CD8-positive, alpha-beta T cell (primary cell): ENCODE measurements at places on chromosomes 13 and 19.

- DNase-seq = no peak
Observed at GRCh38 chr13:95245071-95245470, 56.2 kb downstream of the ABCC4 start.

- no peak for DNase-seq
Observed at GRCh38 chr13:114164681-114165429, 14.2 kb upstream of the CFAP97D2 start.

DNA sequence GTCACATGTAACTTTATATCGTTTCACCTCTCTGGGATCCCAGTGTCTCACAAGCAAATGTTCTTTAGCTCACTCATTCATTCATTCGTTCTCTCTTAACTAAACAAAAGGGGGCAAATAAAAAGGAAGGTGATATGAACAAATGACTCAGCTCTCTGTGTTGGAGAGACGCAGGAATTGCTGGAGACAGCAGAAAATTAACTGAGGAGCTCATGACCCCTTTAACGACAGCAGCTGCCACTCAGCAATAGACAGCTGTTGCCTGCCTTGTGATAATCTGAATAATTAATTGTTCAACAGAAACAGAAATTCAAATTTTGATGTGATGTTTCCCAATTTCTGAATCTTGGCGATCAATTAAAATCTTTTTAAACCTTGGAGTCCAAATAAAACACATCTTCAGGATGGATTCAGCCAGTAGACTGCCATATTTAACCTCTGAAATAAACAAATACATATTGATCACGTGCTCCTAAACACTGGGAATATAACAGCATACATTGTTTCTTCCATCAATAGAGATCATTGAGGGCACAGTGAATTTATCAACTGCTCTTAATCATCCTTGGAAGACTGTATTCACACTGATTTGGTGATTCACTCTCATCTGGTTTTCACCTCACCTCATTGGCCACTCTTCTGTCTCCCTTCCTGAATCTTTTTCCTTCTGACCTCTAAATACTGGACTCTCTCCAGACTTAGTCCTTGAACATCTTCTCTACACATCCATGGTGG lies 63.3 kb downstream of the MBNL2 start:
- DNase-seq = no peak

- DNase-seq = no peak
Observed at GRCh38 chr13:48680756-48681392, 27.1 kb downstream of the CYSLTR2 start.

- DNase-seq = peak; percentile 17
Observed at GRCh38 chr19:3250675-3251074, 26.2 kb downstream of the CELF5 start.

DNA sequence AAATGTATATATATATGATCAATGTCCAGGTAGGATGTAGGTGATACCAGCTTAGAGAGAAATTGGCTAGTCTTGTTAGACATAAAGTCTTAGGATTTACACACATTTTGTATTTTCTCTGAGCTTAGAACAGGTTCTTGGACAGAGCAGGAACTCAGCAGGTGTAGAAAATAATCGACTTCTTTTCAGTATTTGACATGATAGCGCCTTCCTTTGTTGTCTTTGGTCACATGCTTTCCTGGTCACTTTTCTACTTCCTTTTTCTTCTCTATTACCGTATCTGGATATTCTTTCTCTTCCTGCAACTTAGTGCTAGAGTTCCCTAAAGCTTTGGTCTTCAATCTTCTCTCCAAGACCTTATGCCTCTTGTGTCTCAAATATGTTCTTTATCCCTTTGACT lies 107.4 kb downstream of the LRCH1 start:
- DNase-seq = no peak

DNA sequence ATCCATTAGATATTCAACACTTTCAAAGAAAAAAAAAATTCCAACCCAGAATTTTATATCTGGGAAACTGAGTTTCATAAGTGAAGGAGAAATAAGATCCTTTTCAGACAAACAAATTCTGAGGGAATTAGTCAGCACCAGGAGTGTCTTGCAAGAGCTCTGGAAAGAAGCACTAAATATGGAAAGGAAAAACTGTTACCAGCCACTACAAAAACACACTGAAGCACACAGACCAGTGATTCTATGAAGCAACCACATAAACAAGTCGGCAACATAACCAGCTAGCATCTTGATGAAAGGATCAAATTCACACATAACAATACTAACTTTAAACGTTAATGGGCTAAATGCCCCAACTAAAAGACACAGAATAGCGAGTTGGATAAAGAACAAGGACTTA lies 368.4 kb upstream of the MIR17HG start:
- no peak for DNase-seq

DNA sequence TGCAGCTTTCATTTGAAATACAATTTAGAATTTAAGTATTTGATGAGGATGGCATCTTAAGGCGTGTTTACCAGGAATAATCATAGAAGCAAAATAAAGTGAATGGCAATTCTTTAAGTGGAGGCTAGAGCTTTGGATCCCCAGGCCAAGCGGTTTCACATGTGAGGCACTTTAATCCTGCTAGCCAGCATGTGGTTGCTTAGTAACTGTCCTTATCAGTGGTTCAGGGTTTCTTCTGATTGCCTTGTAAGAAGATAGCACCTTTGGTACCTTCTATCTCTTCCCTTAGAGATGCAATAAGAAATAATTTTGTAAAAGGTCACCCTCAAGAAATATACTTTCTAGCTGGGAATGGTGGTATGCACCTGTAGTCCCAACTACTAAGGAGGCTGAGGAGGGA lies 38.9 kb upstream of the SERP2 start:
- no peak for DNase-seq

GRCh38 chr19:9934132-9934950 lies 2.0 kb downstream of the OLFM2 start:
- DNase-seq = peak; percentile 90

DNA sequence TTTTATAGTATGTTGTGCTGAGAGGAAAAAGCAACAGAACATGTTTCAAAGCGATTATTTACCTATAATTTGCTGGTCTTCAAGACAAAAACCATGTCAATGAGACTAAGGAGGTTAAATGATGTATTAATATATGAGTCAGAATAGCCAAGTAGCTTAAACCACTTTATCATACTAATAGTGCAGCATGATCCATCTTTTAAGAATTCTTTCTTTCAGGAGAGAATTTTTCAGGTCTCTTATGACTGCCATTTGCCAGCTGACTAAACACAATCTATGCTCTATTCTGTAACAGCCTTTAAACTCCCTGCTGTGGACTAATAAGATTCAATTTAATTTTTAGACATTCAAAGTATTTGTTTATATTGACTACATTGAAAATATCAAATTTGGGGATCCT lies 93.7 kb downstream of the TRPC4 start:
- no peak for DNase-seq

DNA sequence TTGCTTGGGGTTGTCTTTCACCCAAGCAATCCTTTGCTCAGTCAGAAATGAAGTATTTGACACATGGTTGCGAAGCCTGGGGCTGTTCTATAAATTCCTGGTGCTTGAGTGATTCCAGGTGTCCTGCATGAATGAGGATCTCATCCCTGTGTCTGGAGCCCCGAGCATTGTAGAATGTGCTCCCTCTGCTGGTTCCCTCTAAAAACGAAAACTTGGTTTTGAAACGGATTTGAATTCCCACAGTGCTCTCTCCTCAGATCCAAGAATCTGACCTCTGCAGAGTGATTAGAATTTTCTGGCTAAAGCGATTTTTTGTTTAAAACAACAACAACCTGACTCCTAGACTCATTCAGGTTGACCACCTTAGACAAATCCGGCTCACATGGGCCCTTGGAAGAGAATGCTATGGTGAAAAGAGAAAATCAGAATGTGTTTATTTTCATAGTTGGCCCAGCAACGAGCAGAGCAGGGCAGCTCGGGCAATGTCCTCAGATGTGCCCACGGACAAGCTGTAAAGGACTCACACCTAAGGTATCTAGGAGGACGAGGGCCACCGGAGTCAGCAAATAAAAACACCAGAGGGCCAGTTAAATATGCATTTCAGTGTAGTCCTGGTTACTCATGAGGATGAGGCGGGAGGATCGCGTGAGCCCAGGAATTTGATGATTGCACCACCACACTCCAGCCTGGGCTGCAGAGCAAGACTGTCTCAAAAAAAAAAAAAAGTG lies 8.7 kb upstream of the ATP12A start:
- DNase-seq = no peak

DNA sequence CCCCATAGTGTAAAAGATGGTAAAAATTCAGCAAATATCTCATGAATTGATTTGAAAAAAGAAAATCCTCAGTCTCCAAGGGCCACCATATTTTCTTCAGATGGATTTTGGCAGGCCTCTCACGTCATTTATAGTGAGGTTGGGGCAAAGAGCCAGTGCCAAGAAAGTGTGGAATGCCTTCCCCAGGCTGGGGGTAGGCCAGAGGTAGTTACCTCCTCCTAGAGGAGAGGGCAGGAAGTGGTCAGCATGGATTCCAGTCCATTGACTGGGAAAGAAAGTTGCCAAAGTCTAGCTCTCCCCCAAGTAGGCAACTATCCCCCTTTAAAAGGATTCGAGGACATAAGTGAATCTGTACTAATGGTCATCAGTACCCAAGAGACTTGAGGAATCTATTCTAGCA lies 68.4 kb upstream of the KCTD4 start:
- no peak for DNase-seq

DNA sequence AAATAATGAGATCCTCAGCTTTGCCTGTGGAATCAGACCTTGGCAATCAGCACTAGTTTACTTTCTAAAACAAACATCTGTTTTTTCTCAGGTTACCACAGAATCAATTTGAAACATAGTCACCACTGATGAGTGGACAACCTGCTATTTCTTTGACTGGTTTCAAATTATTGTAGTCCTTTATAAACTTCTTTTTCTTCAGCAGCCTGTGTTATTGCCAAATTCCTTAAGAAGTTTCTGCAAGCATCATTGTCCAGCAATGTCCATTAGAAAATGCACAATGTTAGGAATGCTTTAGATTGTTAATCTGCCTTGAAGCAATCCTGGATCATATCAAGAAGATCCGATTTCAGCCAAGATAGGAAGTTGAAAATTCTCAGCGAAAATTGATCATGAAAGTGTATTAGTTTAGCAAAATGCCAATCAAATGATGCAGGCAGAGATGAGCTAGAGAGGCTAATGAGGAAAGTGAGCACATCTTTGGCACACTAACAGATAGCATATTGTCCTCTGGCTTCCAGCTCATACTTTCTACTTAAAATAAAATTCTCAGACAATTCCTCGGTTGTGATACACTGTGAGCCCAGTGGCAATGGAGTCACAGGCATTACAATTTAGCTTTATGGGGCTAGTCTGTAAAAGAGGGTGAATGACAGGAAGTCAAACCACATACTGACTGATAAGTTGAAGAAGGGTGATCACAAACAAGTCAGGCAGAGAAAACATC lies 270.6 kb downstream of the SLITRK6 start:
- no peak for DNase-seq

DNA sequence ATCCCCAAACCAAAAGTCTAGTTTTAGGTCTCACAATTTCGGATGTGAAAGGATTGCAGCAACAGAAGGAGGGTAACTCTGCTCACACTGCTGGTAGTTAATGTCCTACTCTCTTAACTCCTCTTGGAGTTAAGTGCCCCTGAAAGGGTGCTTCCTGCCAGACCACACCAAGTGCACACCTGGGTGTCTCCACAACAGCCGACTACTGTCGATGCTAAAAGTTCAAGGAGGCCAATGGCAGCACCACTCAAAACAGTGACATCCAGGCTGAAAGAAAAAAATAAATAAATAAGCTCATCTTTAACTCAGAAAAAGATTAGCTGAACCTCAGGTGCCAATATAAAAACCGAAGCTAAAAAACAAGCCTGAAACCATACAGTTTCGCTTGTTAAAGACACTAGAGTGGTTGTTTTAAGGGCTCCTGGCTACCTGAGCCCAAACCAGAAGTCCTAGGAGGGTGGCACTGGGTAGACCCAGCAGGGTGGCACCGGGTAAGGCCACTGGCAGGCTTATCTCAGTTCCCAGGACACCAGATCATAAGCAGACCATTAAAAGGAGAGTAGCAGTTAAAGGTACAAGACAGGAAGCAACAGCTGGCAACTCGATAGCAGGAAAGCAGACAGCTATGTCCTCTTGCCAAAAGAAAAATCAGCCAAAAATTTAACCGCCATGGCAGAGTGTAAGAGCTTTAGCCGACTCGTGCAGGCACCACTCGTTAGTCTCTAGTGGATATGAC lies 39.3 kb downstream of the BRD4 start:
- peak; percentile 53 for DNase-seq

DNA sequence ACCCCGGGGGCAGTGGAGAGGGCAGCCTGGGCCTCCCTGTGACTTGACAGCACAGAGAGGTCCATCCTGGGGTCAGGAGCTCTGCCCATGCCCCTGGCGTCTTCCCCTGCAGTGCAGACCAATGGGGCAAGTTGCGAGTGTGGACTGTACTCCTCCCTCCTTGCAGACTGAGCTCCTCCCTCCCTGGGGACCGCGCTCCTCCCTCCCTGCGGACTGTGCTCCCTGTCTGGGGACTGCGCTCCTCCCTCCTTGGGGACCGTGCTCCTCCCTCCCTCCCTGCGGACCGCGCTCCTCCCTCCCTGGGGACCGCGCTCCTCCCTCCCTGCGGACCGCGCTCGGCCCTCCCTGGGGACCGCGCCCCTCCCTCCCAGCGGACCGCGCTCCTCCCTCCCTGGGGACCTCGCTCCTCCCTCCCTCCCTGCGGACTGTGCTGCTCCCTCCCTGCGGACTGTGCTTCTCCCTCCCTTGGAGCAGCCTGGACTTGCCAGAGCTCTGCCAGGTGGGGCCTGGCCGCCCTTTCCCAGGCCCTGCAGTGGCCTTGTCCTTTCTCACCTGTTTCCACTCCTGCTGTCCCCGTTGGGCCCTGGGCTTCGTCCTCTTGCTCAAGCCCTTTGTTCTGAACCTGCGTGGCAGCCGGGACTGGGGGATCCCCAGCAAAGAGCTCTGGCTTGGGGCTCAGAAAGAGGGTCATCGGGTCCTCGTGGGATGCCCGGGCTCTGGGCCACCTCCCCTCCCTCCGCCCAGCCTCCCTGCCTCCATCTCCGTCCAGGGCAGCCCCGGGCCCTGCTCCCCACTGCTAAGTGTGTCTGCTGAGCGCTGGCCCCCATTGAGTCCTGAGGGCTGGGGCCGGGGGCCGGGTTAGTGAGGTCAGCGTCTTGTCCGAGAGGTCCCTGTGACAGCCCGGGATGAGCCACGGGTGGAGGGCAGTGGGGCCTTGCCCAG lies 6.8 kb downstream of the GAMT start:
- DNase-seq = no peak

DNA sequence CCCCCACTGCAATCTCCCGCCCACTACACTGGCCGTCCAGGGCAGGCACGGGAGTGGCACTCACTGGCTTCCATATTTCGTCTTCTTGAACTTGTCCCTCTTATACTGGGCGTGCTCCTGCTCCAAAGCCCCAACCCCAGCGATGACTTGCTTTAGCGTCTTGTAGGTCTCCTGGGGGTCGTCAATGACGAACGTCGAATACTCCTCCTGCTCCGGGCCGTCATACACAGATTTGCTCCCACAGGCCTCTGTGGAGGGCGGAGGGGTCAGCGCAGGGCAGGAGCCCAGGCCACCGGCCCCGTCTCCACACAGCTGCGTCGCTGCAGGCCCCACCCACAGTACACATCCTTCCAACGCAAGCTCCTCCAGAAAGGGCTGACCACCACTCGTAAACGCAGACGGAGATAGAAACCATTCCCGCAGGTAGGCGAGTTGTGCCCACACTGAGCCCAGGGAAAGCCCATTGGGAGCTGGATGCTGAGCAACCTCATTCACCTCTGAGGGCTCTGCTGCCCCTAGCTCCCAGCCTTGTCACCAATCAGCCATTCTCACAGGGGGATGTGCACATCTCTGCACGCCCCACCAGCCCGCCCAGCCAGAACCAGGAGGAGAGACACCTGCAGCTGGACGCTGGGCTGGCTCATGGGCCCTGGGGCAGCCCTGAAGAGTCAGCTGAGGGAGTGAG lies 7.9 kb upstream of the C13orf46 start:
- DNase-seq = no peak
